ENCODE measurements at places on chromosomes 3 and 15.

GRCh38 chr3:168157099-168157700, 61.5 kb upstream of the GOLIM4 start:
- no peak for DNase-seq

DNA sequence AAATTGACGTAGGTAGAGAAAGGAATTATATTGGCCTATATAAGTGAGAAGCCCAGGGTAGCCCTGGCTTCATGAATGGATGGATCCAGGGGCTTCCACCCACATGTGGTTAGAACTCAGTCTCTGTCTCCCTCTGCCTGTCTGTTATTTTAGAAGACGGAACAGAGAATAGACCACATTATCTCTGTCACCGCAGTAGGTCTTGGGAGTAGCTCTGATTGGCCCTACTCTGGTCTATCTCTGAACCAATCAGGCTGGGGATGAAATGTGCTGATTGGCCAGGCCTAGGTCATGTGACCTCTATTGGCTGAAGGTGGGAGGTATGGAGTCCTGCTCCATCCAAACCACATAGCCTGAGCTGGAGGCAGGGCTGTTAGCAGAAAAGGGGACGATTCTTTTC, 143.0 kb upstream of the PRR23C start:
- no peak for DNase-seq

DNA sequence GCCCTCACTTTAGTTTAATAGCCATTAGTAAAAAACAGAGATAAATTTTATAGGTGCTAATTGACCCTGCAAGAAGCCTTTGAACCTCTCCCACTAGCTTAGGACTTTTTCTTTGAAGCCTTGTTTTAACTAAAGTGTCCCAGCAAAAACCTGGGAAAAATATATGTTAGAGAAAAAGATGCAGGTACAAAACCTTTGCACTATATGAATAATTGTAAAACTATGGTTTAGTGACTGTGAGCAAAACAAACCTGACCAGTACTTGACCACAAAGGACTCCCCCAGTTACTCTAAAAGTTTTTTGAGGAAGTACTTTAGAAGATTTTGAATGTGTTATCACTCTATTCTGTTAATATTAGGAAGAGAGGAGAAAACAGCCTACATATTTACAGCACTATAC, 123.3 kb upstream of the TP63 start:
- no peak for DNase-seq

GRCh38 chr3:143601723-143602484, 246.4 kb downstream of the SLC9A9 start:
- no peak for DNase-seq

GRCh38 chr15:48955370-48955769, 8.3 kb downstream of the SHC4 start:
- no peak for DNase-seq

- DNase-seq, result no peak
Measured at GRCh38 chr3:126439968-126440708, 35.6 kb downstream of the ZXDC start.

GRCh38 chr15:94383706-94384105, 152.3 kb downstream of the MCTP2 start:
- no peak for DNase-seq

GRCh38 chr3:192917028-192917403, 640 bp downstream of the MB21D2 start:
- no peak for DNase-seq

- no peak for DNase-seq
Measured at GRCh38 chr3:99931059-99931458, 113.4 kb downstream of the CMSS1 start.

DNA sequence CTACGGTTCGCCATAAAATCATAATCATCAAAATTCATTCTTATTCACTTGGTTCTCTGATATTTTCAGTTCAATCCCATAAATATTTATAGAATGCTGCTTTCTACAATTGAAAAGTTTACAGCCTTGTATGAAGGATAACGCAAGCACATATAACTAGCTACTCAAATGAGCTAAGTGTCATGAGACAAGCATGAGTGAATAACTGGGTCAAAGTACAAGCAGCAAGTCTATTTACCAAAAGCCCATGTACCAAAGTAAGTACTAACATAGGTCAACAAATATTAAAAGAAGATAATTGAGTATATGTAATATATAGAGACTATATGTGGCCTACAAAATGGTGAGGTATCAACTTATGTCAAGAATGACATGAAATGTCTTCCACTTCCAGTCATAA, 596.6 kb downstream of the GBE1 start:
- DNase-seq, result no peak

DNA sequence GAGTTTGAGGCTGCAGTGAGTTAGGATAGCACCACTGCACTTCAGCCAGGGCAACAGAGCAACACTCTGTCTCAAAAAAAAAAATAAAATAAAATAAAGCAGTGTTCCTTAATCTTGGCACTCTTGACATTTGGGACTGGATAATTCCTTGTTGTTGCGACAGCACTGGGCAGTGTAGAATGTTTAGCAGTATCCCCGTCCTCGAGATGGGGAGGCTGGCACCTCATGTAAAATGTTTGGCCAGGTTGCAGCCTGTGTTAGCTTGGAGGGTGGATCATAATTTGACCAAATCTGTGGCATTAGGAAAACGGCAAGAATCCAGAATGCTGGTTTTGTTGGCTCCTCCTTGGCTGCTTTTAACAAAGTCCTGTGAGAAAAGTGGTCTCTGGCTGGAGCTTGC, 47.0 kb downstream of the ZNF445 start:
- no peak for DNase-seq

GRCh38 chr3:195760345-195761122, 39.8 kb downstream of the MUC20 start:
- no peak for DNase-seq

DNA sequence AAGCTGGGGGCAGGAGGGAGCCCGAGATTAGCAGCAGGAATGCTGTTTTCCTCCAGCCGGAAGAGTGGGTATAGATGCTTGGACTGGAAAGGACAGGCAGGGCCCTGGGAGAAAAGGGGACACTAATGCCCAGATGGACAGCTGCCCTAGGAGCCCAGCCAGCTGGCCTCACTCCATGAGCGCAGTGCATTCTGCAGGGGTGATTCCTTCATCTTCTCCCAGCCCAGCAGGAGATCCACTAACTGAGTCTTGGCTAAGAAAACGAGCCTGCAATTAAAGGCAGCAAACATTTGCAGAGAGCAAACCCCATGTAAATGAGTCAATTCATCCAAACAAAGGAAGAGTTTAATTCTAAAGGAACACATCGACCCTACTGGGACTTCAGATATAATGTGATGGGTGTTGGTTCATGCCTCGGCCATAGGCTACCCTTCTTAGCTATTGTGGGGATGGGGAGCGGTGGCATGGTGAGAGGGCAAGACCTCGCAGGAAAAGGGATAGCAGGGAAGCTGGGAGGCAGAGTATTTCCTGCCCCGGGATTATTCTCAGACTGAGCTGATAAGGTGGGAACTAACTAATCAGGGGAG, 13.3 kb upstream of the MINAR1 start:
- DNase-seq, result no peak

DNA sequence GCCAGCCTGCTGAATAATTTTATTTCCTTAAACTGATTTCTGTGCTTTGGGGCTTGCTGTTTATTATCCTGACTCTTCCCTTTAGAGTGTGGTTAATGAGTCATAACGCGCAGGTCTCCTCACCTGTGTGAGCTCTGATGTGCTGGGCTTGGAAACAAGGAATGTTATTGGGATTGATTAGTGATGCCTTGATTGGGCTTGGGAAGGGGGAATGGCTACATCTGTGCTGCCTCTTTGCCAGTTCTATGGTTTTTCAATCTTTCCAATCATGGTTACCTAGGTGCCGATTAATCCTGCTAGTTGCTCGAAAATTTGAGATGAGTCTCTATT, 161.0 kb downstream of the THSD4 start:
- DNase-seq, result no peak

DNA sequence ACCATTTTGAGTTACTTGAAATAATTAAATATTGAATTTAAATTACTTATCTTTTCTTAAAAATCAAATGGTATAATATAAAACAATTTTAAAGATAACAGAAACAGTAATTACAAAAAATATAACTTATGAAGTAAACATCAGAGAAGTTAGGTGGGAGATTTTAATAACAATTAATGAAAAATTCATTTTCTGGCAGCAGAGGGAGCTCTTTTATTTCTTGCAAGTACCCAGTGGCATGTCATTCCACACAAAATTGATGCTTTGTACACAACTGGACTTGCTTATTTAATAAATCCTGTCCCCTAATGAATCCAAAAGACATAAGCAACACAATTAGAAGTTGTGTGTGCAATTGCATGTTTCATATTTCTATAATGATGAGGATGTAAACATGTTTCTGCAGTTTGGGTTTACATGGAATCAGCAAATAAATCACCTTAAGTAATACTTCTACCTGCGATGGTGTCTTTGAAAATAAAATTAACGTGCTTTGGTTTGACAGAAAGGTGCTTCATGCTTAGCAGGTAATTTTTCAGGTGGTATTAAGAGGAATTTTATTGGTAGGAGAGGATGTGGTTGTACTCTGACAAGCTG, 861.3 kb downstream of the ZPLD1 start:
- no peak for DNase-seq

DNA sequence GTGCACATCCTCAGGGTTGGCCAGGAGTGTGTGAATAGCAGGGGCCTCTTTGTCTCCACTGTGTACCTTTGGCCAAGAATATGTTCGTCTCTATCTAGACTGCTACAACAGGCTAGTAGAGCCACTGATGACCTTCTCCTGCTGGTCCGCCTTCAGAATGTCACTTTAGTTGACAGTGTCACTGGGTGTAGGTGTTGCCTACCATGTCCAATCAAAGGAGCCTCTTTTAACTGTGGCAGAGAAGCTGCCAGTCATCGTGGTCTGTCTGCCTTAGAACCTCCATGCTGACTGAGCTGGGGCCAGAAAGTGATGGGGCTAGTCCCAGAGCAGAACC, 40.1 kb downstream of the OXSR1 start:
- DNase-seq, result no peak

DNA sequence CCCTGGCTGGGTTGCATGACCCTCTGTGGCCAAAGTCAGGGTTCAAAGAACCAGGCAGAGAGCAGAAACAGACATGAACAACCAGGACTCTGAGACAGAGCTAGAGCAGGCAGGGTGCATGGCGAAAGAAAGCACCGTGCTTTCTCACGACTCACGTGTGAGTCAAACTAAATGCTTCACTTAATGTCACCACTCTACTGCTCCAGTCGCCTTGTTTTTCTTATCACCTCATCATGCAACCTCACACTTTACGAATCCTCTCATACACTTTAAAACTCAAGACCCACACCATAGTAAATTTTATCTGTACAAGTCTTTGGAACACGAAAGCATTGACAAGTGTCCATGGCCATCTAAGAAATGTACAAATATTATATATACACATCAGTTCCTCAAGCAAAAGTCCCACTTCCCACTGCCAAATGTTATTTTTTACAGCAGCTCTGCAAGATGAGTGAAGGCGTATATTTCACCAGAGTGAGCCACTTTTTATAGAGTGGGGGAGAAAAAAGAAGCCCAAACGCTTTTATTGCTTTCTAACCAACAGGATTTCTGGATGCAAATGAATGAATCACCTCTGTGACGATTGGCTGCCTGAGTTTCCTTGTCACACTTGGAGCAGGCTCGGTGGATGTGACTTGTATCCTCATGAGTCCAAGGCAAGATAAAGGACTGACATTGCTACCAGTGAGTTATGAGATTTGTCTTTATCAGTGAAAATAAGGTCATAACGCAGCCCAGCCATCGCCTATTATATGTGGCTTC, 16.0 kb upstream of the MEGF11 start:
- no peak for DNase-seq

- no peak for DNase-seq
Measured at GRCh38 chr15:29822684-29823459, 604 bp upstream of the TJP1 start.

- no peak for DNase-seq
Measured at GRCh38 chr3:189229196-189229828, 57.5 kb downstream of the TPRG1 start.

DNA sequence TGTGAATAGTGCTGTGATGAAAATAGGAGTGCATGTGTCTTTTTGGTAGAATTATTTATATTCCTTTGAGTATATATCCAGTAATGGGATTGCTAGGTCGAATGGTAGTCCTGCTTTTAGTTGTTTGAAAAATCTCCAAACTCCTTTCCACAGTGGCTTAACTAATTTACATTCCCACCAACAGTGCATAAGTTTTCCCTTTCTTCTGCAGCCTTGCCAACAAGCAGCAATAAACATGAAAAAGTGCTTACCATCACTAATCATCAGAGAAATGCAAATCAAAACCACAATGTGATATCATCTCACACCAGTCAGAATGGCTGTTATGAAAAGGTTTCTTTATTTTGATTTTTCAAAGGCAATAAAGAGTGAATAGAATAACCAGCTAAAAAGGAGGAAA, 1105.9 kb downstream of the NAALADL2 start:
- no peak for DNase-seq

DNA sequence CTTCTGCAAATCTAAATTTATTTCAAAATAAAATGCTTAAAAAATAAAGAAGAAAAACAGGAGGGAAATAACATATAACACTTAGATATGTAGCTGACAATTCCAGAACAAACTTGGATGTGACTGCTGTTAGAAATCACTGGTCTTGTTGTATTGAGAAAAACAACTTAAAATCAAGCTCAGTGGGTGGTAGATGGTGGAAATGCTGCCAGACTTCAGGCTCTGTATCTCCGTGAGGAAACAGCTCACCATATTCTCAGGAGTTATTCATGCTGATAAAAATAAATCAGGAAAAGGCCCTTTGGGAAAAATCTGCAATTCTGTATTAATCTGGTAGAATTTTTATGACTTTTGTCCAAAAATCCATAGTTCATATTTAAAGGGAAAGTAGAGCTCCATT, 477.6 kb downstream of the RAP2B start:
- DNase-seq, result no peak

DNA sequence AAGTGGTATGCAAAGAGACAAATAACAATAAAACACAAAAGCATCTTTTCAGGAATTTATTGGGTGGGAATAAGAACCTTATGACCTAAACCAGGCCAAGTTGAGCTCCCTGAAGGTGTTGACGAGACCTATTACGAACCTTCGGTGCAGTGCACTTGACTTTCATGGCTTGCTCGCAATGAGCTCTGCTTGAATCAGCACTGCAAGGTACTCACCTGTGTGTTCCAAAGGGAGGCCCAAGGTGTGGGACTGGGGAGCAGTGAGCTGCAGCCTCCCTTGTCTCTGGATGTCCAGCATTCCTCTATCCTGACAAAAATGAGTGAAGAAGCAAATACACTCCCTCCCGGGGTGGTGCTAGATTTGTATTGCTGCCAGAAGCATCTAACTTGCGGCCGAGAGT, at the start of gene MDFIC2:
Gene MDFIC2 (minus strand): TSS at position 303 of the 400 bp plus-strand sequence. CDS start 665 bp downstream, outside the sequence.
- no peak for DNase-seq

DNA sequence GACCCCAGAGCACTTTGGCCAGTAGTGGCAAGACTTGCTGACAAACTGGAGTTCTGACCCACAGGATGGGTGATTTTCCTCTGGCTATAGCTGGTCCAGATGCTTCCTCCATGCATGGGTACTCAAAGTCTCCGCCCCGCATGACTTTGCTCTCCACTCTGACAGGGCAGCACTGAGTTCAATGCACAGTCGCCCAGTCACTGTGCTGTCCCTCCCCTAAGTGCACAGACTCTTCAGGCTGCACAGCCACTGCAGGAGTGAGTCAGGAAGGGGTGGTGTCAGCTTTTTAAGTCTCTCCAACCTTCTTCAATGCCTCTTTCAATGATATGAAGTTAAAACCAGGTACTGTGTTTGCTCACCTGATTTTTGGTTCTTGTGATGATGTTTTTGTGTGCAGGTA, 17.8 kb downstream of the TEX9 start:
- no peak for DNase-seq

All from activated CD8-positive, alpha-beta memory T cell treated with anti-CD3 and anti-CD28 coated beads for 1 hour (primary cell).